ENCODE measurements at places on chromosomes 12 and 14.

- no peak for DNase-seq
Observed at GRCh38 chr12:33828326-33828725, 194.0 kb upstream of the ALG10 start.

DNA sequence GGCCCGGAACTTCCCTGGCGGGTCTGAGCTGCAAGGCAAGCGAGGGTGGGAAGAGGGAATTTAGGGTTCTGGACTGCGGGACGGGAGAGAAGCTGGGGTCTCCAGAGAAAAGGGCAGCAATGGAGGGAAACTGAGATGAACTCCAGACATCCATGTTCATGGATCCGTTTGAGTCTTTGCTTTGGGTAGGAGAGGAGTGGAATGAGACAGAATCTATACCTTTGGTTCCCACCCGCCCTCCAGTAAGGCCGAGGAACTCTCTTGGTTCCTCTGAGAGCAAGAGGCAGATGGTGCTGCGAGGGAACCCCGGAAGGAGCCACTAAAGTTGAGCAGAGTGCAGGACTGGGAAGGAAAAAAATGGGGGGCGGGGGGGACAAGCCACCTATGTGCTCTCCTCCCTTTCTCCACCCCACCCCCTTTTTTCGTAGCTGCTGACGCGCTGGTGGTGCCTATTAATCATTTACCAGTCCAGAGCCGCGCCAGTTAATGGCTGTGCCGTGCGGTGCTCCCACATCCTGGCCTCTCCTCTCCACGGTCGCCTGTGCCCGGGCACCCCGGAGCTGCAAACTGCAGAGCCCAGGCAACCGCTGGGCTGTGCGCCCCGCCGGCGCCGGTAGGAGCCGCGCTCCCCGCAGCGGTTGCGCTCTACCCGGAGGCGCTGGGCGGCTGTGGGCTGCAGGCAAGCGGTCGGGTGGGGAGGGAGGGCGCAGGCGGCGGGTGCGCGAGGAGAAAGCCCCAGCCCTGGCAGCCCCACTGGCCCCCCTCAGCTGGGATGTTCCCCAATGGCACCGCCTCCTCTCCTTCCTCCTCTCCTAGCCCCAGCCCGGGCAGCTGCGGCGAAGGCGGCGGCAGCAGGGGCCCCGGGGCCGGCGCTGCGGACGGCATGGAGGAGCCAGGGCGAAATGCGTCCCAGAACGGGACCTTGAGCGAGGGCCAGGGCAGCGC lies 1.2 kb downstream of the SSTR1 start:
- no peak for DNase-seq

DNA sequence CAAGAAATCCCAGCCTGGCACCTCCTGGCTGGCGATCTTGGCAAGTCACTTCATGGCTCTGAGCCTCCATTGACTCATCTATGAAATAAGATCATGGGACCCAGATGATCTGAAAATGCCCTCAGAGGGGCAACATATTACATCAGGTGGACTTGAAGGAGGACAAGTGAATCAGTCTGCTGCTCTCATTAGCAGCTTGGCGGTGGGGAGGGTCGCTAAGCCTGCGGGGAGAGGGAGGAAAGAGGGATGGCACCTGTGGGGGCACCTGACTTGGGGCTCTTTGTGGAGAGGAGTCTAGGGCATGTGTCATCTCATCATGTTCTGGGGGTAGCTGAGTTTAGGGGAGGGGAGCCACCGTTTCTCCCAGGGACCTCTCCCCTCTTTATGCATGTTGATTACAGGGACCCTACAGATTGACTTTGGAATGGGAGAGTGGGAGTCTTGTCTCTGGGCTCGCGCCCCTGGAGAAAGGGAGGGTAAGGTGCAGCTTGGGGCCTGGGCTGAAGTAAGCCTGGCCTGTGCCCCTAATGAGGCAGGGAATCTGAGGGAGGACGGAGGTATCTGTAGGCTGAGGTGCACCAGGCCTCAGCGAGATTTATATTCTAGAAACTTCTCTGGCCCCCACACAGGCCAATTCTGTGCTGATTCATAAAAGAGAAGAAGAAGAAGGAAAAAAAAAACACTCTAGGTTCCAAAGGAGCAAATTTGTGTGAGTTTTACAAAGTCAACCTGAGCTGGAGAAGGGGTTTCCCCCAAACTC lies 29.3 kb upstream of the BATF start:
- no peak for DNase-seq

DNA sequence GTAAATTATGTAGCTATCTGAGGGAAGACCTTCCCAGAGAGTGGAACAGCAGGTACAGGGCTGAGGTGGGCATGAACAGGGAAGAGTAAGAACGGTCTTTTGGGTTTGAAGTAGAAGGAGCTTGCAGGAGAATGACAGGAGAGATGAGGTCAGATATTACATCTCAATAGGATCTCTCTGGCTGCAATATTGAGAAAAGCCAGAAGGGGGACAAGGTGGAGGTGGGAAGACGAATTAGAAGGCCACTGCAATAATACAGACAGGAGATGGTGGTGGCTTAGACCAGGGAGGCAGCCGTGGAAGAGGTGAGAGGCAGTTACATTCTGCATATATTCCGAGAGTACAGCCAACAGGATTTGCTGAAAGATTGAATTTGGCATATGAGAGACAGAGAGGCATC lies 310.2 kb downstream of the APAF1 start:
- DNase-seq: no peak

GRCh38 chr12:96948782-96949181 lies 41.7 kb downstream of the NEDD1 start:
- DNase-seq: no peak

- peak; percentile 34 for DNase-seq
Observed at GRCh38 chr14:99884834-99885648, 91.8 kb downstream of the EML1 start.

DNA sequence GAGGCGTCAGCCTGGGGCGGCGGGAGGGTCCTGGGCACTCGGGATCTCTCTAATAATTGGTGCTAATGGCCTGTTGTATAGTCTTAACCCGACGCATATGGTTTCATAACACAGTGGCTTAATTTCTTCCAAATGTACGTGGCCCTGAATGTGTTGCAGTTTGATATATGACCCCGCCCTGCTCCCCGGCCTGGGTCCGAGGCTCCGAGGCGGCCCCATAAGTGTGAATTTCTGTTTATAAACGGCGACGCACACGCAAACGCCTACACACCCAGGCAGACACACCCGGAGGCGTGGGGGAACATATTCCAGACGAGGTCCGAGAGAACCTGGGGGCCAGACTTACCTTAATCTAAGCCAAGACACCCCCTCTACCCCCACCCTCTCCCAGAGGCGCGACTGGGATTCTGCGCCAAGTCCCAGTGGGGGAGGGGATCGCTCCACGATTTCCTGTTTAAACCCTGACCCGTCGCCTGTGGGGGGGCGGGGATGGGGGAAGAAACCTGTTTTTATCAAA lies 9.7 kb upstream of the HOXC6 start:
- DNase-seq: no peak

GRCh38 chr14:23865502-23865901 lies 88.1 kb upstream of the DHRS4 start:
- no peak for DNase-seq

DNA sequence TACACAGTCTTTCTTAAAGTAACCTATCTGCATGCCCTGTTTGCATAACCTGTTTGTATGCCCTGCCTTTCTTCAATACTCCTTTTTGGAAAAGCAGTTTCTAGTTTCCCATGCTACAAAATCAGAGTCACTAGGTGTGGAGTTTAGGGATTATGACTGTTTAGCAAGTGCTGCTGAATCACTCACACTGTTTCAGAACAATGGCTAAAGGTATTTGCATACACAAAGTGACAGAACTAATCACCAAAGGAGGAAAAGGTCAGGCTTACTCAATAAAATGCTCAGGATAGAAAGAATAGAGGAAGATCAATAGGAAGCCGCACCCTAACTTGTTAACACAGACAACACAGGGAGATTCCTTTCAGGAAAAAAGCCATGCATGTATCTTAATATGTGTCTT lies 19.4 kb downstream of the EGLN3 start:
- no peak for DNase-seq

DNA sequence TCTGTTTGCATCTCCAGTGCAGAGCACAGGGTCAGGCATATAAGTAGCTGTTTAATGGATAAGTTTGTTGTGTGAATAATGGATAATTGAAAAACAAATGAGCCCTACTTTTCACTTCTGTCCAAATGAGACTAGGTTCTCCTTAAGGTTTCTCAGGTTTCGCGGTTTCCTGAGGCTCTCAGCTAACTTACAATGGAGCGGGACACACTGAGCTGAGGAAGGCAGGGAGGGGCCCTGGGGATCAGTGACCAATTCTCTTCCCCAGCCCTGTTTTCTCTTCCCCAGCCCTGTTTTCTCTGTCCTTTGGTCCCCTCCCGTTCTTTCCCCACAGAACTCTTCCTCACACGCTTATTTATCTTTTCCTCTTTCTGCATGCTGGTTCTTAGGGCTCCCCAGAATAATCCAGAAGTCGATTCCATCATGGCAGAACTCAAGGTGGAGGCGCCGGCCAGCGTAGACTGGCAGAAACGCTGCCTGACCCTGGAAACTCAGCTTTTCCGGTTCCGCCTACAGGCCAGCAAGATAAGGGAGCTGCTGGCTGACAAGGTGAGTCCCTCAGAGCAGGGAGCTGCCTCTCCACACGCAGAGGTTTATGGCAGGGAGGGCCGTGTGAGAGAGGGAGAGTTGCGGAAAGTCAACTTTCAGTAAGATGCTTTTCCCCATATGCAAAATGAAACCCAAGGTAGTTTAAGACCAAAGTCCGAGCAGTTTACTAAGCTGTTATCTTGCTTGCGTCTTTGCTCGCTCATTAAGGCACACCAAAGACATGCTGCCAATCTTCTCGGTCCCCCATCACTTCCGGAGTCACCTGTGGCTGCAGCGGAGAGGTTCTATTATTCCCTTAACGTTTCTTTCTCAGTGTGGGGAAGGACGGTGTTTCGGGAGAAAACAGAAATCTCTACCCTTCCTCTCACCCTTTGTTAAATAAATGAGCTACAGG lies 8.6 kb downstream of the PLEKHH1 start:
- no peak for DNase-seq

GRCh38 chr12:130511285-130511684 lies 173.6 kb downstream of the PIWIL1 start:
- DNase-seq: no peak

GRCh38 chr14:89469210-89470198 lies 52.5 kb upstream of the FOXN3 start:
- DNase-seq: no peak

GRCh38 chr12:30902001-30902400 lies 24.5 kb upstream of the TSPAN11 start:
- DNase-seq: no peak

DNA sequence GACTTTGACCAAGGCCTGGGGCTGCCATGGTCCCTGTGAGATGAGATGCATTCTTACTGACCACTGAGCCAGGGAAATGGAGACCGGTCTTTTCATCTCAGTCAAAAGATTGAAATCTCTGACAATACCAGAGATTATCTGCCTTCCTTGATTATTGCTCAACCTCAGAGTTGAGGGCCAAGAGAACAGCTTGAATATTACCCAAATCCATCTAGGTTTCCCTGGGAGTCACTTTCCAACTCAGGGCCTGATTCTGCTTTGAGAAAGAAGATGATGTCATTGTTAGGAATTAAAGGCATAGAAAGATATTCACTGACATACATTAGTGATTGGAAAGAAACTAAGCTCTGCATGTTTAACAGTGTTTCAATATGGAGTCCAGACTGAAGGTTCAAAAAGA lies 515.9 kb upstream of the TBX3 start:
- DNase-seq: peak; percentile 42

DNA sequence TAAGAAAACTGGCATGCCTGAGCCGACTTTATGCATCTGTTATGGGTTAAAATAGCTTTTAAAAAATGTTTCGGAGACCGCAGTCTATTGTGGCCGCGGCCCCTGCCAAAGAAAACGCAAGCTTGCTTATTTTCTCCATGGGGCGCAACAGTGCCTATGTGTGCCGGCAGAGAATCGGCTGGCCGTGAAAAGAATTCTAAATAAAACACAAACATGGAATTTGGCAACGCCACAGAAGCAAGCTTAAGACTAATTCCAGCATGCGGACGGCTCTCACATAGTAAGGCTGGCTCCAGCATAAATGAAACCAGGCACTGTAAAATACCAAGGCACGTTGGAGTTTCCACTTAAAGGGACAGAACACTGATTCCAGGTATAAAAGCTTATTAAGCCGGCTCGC lies 56.7 kb downstream of the BCL11B start:
- no peak for DNase-seq

DNA sequence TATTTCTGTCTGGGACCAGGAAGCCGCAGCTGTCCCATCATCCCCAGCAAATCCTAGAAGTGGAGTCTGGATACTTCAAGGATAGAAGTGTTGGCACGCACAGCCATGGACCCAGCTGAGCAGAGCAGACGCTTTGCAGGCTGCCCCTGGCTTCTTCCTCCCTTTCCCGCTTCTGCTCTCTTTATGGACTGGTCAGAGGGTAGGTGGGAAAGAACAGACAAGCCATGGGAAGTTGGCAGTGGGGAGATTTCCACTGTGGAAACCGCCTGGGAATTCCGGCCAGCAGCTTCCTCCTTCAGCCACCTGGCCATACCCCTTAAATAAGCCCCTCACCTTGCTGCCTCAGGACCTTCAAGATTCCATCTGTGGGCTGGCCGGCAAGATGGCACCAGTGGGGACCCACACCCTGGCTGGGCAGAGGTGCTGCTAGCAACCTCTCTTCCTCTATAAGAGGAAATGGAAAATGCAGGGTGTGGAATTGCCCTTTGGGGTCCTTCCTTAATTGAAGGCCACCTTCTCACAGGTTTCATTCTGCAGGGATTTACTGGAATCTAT lies 20.6 kb downstream of the OTUB2 start:
- DNase-seq: no peak

DNA sequence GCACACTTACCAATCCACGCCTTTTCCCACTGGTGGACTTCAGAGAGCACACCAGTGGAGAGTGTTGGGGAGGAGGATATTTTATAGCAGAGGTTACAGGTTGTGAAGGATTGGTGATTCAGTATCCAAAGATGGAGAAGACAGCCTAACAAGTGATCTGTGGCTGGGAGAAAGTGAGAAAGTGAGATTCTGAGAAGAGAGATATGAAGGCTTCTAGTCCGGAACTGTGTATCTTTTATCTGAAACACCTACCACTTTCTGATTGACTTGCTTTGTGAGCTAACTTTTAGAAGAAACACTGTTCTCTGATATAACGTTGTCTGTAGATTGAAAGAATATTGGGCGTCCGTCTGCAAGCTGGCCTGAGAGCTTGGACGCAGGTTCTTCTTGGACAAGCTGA lies 24.0 kb downstream of the DYNC1H1 start:
- no peak for DNase-seq

- DNase-seq: no peak
Observed at GRCh38 chr12:128947209-128947608, 93.9 kb downstream of the GLT1D1 start.

- peak; percentile 73 for DNase-seq
Observed at GRCh38 chr14:65361920-65362319, 50.6 kb upstream of the FUT8 start.

DNA sequence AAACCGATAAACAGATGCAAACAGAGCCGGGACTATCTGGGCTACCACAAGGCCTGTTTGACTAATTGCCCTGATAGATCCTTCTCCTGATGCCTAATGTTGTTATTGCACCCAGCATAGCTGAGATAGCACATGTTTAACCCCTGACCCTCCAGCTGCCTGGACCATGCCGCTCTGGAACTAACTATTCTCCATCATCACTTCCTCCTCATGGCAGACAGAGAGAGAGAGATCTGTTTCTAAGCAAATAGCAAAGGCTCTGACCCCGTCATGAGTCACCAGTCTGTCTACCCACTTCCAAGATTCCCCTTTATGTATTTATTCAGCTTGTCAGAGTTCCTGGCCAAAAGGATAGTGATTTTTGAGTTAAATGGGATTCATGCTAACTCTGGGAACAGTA lies 58.2 kb upstream of the FLRT2 start:
- DNase-seq: peak; percentile 70

All from AG04450 (cell line).